ENCODE measurements at places on chromosomes 7 and 10. TPM values are rescaled to one million over a fixed set of nuclear protein-coding genes. Genes with fewer than 3 reads are reported as not detected.
A peak's percentile ranks its signal among the peaks of the same experiment; 100 is the strongest.

SDK1 gene
- 2.6 TPM for total RNA-seq

- DNase-seq, result no peak
Measured at GRCh38 chr10:125782616-125783015, 7.0 kb upstream of the MMP21 start.

DNA sequence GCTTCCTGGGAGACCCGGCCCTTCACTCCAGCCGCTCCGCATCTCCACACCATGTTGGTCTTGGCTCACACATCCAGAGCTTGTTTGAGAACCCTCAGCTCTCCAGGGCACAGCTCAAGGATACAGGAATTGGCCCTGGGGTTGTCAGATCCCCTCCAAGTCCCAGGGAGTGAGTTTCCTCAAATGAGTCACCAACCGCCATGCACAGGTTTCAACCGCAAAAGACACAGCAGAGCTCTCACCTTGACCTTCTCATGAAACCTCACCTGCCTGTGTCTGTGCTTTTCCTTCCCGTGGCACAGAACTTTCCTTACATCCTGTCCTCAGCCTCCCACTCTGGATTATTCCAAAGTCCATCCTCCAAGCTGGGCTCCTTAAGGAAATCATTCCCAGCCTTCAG, 20.6 kb downstream of the AZGP1 start:
- peak; percentile 18 for DNase-seq

DNA sequence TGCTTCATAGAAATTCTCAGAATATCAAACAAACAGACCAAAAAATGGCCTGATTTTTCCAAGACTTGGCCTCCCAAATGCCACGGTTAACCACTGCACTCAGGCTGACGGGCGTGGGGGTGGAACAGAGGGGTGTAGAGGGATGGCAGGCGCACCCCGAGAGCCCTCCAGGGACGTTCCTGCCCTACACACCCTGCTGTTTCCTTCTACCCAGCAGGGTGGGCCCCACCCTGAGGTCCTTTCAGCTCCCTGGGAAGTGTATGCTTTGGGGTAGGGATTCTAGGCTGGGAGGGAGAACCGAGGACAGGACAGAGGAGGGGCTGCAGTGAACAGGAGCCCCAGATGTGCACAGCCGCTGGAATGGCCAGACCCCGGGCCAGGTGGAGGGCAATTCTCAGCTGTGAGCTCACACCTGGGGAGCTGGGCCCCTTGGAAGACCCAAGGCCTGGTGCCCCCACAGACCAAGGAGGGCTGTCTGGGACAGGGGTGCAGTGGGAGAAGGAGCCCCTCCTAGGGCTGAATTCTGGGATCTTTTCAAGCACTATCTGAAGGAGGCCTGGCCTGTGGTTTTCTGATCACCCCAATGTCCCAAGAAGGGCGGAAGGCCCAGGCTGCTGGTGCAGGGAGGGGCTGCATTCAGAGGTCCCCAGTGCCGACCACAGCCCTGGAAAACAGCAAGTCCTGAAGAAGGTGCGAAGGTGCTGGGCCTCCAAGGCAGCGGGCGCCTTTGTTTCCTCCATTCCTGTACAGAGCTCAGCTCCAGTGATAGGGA, 32.9 kb upstream of the INPP5A start:
- no peak for DNase-seq

LRRC4 gene
- total RNA-seq, result 0.17 TPM

DNA sequence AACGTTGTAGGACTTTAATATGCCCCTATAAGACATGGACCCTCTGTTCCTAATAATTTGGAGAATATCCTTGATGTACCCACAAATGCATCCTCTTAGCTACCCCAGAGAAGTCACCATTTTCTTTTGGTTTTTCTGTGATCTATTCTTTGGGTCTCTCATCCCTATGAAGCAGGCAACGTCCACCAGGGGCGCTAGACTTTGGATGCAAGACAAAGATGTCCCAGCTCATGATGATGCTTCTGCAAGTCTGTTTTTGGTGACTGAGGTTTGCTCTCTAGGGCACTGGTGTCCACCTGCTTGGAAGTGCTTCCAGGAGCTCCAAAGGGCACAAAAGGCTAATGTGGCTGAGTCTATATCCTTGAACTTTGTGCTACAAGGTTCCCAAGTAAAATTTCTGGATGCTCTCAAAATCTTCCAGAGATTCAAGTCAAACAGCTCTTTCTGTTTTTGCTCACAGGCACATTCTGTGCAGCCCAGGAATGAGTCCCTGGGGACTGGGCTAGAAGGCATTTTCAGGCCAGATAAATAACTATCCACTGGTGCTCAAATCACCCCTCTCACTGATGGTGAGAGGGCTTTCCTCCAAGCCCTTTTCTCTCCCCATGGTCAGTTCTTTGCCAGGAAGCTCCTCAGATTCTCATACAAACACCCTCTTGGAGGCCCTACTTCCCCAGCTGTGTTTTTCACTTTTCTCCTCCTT, 166.4 kb downstream of the C7orf25 start:
- DNase-seq, result peak; percentile 28

- DNase-seq, result no peak
Measured at GRCh38 chr7:30708983-30709382, 26.7 kb upstream of the CRHR2 start.

- no peak for DNase-seq
Measured at GRCh38 chr7:159317294-159317693, 172.6 kb upstream of the VIPR2 start.

- no peak for DNase-seq
Measured at GRCh38 chr7:142799437-142799835, 28.7 kb downstream of the PRSS2 start.

DNA sequence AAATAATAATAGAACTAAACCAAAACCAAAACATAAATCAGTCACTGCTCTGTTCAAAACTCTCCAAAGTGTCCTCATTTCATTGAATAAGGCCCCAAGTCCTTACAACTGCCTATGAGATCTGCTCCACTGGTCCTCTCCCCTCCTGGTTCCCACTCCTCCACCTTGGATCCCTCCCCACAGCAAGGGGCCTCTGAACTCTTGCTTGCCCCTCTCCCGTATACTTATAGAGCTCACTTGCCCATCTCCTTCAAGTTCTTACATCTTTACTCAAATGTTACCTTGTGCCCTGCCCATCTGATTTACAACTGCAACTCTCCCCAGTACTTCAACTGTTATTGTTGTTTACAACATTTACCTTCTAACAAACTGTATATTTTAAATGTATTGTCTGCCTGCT, 819 bp downstream of the POLD2 start:
- no peak for DNase-seq

DNA sequence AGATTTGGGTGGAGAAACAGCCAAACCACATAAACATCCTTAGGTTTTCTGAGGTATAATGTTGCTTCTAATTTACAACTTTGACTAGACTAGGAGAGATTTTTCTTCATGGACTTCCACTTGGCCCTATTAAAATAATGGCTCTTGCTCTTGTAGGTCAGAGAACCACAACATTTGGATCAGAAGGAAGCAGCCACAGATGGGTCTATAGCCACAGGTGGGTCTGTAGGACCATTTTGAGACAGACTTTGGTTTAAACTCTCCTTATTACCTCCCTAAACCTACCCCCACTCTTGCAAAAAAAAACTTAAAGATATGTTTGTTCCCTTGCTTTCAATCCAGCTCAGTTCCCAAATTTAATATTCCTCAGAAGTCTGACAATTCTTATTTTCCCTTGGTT, 1260.8 kb downstream of the GATA3 start:
- DNase-seq, result no peak

DNA sequence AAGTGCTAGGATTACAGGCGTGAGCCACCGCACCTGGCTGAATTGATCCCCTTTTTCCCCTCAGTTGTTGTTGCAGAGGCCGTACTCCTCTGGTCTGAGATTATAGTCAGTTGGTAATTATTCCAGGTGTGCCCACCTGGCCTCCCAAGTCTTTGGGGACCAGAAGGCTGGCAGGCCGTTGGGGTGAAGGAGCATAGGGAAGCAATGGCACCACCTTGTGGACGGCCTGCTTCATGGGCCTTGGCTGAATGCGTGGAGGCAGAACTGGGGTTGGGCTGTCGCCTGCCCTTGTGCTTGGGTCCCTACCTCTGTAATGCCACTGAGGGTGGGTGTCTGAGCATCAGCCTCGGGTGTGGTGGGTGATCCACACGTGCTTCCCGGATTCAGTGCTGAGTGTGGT, 125.7 kb downstream of the RGS10 start:
- DNase-seq, result peak; percentile 58

MSMB gene
- total RNA-seq, result not detected

DNA sequence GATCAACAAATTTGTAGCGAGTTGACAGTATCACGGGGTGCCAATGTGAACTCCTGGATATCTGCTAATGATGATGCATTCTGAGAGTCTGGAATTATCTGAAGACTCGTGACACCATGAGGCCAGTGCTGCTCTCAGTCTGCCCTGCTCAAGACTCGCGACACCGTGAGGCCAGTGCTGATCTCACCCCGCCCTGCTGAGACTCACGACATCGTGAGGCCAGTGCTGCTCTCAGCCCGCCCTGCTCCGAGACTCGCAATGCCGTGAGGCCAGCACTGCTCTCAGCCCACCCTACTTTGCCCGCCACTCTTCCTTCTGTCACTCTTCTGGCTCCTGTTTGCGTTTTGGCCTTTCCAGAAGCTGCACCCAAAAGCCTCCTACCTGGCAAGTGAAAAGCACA, 411.8 kb downstream of the PTPRN2 start:
- no peak for DNase-seq

- peak; percentile 35 for DNase-seq
Measured at GRCh38 chr7:112452102-112452888, 2.0 kb downstream of the IFRD1 start.

- DNase-seq, result no peak
Measured at GRCh38 chr10:71751515-71752224, 21.6 kb downstream of the VSIR start.

GRCh38 chr10:1687623-1688150, 49.6 kb downstream of the ADARB2 start:
- DNase-seq, result no peak

GRCh38 chr10:106399112-106399511, 765.4 kb downstream of the SORCS1 start:
- no peak for DNase-seq

- no peak for DNase-seq
Measured at GRCh38 chr7:93046641-93047040, 71.1 kb downstream of the SAMD9 start.

PRTFDC1 gene
- 8.1 TPM for total RNA-seq

GRCh38 chr7:142357953-142358520, 100.2 kb upstream of the PRSS58 start:
- peak; percentile 50 for DNase-seq

P4HA1 gene
- 85.1 TPM for total RNA-seq

RNF133 gene
- total RNA-seq, result 0.32 TPM

GRCh38 chr10:20017961-20018360, 201.7 kb downstream of the PLXDC2 start:
- DNase-seq, result no peak

NUTM2E gene
- not detected for total RNA-seq

DNA sequence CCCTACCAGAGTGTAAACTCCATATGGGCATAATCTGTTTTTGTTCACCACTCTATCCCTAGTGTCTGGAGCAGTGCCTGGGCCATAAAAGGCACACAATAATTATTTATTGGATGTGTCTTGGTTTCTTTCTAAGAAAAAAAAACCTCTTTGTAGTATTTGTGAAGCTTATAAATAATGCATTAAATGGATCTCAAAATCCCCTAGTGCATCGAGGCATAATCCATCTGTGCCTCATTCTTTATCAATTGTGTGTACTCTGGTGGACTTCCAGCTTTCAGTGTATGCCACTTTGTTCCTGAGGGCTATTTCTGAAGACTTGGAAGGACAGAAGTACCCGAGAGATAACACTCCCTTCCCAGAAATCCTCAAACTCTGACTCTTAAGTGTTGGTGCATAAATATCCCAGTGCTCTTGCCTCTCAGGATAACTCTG, 255.0 kb upstream of the PHYHIPL start:
- DNase-seq, result no peak

ANKRD30A gene
- total RNA-seq, result not detected

GRCh38 chr7:84264396-84264795, 69.8 kb upstream of the SEMA3A start:
- no peak for DNase-seq

DNA sequence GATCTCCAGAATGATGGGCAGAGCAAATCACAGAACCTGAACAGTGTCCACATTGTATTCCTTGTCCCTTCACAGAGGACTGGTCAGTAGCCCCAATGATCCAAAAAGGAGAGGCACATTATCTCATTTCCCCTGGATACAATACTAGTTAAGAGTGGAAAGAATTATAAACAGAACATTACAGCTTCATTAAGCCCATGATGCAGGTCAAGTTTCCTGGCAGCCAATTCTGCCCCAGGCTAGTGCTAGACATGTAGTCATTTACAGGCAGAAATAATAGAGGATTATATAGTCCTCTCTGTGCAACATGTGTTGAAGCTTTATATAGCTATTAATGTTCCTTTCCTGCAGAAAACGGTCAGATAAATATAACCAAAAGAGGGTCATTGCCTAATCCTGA, 124.3 kb upstream of the WNT16 start:
- DNase-seq, result no peak

DNA sequence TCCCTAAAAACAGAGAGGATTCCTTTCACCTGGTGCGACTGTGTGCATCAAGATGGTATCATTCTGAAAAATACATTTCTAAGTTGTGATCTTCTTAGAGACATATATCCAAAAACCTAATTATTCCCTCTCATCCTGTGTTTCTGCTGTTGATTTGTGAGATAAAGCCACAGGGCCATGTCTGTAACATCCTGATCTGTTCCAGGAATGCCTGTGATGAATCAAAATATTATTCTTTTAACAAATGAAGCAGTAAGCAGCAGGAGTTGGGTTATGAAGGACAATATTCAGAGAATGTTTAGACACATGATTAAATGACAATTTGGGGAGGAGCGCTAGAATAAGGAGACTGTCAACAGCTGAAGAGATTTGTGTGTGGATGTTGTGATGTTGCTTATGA, 731.4 kb downstream of the KCNMA1 start:
- DNase-seq, result no peak

DNA sequence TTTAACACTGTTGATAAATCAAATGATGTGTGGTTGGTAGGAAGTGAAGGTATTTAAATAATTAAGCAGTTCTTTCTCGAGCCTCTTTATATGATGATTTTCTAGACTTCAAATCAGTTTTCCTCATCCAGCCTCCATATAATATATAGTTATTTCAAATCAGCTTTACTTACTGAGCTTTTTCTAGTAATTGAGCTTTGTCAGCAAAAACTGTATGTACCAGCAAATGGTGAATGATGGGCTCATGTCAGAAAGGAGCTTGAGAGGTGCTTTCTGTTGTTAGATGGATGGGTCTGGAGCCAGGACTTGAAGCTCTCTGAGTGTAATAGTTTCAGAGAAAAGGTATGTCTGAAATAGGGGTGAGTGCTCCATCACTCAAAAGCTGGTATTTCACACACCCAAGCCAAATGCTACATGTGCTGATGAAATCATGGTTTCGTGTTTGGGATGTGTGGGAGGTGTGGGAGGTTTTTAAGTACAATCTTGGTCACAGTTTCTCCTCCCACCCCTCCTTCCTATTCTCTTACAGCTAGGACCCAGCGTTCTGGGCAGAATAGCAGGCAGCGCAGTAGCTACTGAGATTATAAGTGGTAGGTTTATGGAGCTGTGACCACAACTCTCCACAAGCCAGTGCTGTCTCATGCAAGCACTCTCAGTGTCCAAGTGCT, 55.8 kb downstream of the LRMDA start:
- peak; percentile 14 for DNase-seq

AOAH gene
- total RNA-seq, result 22.2 TPM

GRCh38 chr10:123579675-123580074, 86.5 kb upstream of the GPR26 start:
- DNase-seq, result no peak

ANLN gene
- 56.0 TPM for total RNA-seq
